H9 (cell line): ENCODE measurements at places on chromosomes 1 and 21.

- DNase-seq, result no peak
These were observed 58.9 kb downstream of the RIPK4 start for GRCh38 chr21:41707960-41708330.

DNA sequence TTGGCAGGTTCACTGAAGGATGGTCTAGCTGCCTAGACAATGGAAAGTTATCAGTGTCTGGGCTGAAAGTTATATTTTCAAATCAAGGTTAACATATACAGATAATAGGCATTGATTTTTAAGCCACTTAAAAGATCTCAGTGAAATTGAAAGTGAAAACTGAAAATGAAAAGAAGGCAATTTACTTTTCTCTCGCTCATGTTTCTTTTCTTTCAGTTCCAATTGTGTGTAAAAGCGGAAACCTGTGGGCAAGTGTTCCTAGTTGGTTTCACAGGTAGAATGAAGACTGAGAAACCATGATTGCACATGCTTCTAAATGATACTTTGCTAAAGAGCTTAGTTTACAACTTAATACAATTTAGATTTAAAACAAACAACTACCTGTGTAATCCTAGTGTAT is 383.7 kb downstream of the ZP4 start:
- DNase-seq, result no peak

GRCh38 chr1:28775121-28775942 is 36.6 kb upstream of the OPRD1 start:
- DNase-seq, result peak; percentile 87

DNA sequence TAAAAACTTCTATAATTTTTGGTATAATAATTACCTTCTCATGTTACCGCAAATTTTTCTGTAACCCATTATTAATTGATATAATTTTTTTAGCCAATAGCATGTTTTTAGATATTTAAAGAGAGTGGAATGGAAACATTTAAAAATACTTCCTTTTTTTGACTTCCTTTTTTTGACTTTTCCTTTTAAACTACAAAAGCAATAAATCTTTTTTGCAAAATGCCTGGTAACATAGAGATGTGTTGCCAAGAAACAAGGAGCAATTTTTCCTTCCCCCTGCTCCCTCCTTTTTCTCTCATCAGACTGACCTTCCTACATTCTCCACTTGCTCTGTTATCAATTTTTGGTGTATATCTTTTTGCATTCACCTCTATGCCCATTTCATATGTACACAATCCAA is 666.2 kb downstream of the ADGRL2 start:
- no peak for DNase-seq

- DNase-seq, result no peak
These were observed 248.5 kb downstream of the USP25 start for GRCh38 chr21:15978215-15978738.
